ENCODE measurements at places on chromosomes 3 and 15.

GRCh38 chr3:157347577-157348303 lies 88.9 kb upstream of the PTX3 start:
- DNase-seq: no peak

- peak; percentile 20 for DNase-seq
Observed at GRCh38 chr15:89783111-89783860, 7.2 kb downstream of the MESP2 start.

- no peak for DNase-seq
Observed at GRCh38 chr3:9525078-9525477, 28.5 kb downstream of the LHFPL4 start.

GRCh38 chr3:189630767-189631372 lies 319 bp upstream of the TP63 start:
- no peak for DNase-seq

- DNase-seq: no peak
Observed at GRCh38 chr15:26125664-26126063, 262.5 kb upstream of the ATP10A start.

- DNase-seq: no peak
Observed at GRCh38 chr3:78825118-78825857, 942.5 kb downstream of the ROBO1 start.

GRCh38 chr3:31804251-31805051 lies 176.6 kb downstream of the OSBPL10 start:
- DNase-seq: no peak

DNA sequence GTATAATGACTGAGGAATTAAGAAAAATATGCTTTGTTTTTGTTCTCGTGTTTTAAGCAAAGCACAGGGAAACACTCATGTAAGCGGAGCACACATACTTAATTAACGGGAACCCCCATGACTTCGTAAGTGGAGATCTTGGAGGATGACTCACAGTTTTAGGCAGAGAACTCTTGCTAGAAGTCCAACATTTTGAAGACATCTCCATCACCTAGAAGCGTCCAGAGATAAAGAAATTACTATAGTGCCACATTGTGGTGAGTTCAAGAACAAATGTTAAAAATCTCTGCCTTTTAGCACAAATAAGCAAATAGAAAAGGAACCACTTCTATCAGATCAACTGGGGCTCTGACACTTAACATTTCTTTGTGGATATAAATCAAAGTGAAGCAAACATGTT lies 194.1 kb upstream of the ARHGEF26 start:
- DNase-seq: peak; percentile 89

- no peak for DNase-seq
Observed at GRCh38 chr3:140602781-140603180, 75.1 kb upstream of the TRIM42 start.

DNA sequence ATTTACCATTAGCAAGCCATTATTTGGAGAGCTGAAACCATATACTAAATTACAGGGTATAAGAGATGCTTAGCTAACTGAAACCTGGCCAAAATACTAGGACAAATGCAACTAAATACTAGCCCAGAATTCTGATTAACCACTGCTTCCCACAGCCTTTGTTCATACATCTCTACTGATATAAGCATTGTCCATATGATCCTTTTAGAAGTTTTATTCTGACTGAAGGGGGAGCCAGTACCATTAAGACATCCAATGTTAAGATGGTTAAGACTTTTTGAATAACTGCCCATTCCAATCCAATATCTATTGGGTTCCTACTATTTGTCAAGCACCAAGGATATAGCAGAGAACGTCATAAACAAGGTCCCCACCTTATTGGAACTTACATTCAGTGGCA lies 421.3 kb downstream of the FOXP1 start:
- DNase-seq: no peak

DNA sequence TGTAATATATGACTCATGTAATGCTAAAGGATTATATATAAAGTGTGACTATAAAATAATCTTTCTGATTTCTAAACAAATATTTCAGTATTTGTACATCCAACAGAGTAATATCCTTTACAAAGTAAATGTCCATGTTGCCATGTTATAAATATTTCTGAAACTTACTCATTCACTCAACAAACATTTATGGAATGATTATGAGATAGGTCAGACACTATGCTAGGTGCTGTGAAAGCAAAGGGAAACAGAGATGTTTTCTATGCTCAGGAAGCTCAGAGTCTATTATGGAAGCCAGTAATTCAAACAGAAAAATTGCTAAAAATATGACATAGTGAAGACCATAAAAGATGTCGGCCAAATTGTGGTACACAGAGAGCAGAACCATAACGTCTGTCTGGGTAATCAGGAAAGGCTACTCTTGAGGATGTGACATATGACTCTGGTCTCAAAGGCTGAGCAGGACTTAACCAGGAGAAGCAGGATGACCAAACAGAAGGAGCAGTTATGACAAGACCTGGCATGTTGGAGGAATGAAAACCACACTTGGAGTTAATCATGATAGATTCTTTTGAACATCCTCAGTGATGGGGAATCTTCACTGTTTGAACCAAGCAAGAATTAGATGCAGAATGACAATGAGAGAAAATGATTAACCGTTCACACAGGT lies 39.0 kb upstream of the MYO5C start:
- DNase-seq: peak; percentile 54

DNA sequence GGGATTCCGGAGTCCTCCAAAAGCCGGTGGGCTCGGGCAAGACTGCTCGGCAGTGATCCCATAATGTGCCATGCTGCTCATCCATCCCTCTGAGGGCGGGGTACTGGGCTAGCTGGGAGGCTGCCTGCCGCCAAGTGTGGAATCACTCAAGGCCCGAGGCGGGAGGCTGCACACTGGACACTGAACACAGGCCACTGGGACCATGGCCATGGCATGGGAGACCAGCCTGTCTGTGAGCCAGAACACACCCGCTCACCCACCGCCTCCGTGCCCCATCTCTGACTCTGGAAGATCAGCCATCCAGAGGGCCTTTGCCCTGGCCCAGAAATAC lies 1.4 kb downstream of the C3orf22 start:
- no peak for DNase-seq

DNA sequence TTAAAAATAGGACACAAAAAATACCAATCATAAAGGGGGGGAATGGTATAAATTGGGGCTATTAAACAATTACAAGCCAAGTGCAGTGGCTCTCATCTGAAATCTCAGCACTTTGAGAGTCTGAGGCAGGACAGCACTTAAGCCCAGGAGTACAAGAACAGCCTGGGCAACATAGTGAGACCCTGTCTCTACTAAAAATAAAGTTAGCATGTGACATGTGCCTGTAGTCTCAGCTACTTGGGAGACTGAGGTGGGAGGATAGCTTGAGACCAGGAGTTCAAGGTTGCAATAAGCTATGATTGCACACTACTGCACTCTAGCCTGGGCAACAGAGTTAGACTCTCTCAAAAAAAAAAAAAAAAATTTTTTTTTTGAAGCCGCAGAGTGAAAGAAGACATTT lies 23.8 kb upstream of the GABPB1 start:
- no peak for DNase-seq

DNA sequence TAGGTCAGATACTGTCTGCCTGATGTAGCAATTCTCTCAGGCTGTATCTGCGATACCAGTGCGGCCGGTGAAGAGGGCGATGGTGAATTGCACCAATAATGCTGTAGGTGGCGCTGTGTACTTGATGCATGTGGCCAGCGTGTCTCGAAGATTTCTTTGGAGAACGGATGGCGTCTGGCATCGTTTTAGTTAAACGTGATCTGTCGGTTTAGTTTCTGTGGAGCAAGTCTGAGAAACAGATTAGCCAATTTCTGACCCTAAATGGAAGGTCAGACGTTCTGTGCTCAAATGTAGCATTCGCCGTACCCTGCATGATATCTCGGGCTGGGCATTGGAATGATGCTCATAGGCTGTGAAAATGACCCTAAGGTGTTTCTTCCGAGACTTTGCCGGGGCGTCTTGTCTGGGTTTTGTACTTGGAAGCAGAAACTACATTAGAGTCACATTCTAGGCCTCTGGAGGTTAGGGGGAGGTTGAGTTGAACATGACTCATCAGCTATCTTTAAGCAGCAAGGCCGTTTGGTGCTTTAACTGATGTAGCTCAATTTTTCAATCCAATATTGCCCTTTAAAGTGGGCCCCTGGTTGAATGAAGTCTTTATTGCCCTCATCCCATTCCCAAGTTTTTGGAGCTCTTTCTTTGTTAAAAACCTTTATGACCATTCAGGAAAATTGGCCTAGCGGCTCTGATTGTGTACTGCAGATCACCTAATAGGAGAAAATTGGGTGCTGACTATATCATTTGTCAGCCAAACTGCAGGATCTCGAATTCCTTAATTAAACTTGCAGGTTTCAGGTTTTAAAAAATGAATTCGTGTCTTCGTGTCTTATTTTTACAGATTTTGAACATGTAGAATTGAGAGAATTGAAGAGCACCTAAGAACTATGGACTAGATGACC lies 80.0 kb downstream of the SQOR start:
- DNase-seq: peak; percentile 65

DNA sequence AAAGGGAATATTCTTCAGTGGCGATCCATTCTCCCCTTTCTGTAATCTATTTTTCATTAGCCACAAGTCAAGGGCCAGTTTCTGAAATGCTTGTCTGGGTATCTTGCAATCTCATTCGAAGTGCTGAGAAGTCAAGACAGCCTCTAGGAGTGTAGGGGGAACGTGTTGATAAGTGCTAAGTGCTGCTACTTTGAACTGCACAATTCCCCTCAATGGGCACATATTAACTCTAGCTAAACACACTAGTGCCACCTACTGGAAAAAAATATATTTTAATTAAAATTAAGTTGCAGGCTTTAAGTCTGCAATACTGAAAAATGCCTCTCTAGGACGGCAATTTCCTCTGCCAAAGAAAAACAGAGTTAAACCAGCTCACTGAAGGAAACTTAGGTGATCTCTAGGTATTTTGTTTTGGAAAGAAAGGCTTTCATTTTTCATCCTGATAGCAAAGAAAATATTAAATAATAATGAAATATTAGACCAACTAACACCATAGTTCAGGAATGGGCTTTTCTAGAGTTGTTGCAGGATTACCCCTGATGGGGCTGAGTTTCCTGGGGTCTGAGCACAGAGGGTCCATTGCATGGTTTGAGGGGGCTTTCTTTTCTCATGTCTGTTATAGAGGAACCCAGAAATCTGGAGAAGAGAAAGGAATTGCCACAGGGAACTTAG lies 181.9 kb upstream of the KBTBD8 start:
- DNase-seq: peak; percentile 64

GRCh38 chr3:172084871-172085556 lies 45.6 kb downstream of the FNDC3B start:
- DNase-seq: no peak

GRCh38 chr15:38662805-38663204 lies 98.2 kb upstream of the RASGRP1 start:
- no peak for DNase-seq

DNA sequence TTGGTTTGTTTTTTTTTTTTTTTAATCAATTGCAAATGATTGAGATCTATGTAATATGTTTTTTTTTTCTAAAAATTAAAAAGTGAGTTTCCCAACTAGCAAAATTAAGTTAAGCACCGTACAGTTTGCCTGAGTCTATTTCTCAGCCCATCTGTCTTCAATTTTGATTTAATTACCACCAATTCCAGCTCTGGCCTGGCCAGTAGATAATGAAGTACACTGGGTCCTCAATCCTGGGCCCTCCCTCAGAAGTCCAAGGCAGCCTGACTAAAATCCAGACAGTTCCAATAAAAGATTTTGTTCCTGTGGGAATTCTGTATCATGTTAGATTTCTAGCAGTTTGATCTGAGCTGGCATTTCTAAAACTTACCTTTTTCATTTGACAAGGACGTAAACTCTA lies 887.2 kb downstream of the NAALADL2 start:
- no peak for DNase-seq

GRCh38 chr3:50607271-50608091 lies 4.1 kb downstream of the CISH start:
- no peak for DNase-seq

GRCh38 chr3:8550611-8551010 lies 49.0 kb downstream of the LMCD1 start:
- DNase-seq: no peak

- no peak for DNase-seq
Observed at GRCh38 chr3:24639481-24640329, 145.1 kb upstream of the THRB start.

GRCh38 chr3:50602595-50603191 lies 8.9 kb downstream of the CISH start:
- no peak for DNase-seq

GRCh38 chr3:106008766-106009165 lies 140.0 kb upstream of the CBLB start:
- no peak for DNase-seq

- DNase-seq: no peak
Observed at GRCh38 chr15:36062357-36062756, 516.4 kb upstream of the DPH6 start.

DNA sequence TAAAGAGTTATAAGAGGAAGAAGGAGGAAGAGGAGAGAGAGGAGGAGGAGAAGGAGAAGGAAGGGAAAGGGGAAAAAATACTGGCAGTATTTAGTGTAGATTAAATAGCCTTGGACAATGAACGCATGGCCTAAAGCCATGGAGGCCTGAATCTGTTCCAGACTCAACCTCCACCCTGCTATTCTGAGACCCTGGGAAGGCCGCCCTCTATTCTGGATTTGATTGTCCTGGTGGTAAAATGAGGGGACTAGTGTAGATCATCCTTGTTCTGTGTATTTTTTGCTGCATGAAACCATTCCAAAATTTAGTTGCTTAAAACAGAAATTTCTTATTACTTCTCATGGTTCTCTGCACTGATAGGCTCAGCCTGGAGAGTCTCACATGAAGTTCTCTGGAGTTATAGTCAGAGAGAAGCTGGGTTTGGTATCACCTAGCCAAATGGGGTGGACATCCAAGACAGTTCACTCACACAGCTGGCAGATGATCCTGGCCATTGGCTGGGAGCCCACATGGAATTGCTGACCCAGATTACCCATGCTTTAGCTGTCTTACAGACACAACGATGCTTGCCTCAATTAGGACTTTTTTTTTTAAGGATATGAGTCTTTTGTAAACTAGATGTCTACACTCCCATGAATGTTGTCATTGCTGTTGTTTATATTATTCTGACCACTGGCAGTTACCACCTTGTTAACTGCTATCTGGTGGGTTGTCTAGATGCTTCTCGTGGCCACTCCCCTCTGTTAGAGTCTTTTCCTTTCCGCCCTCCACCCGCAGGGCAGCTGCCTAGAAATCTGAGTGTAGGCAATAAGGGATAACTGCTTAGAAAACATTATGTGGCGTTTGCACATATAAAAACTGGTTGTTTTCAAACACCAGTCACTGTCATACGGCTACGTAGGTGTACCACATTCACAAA lies 149.9 kb downstream of the SST start:
- DNase-seq: peak; percentile 29

DNA sequence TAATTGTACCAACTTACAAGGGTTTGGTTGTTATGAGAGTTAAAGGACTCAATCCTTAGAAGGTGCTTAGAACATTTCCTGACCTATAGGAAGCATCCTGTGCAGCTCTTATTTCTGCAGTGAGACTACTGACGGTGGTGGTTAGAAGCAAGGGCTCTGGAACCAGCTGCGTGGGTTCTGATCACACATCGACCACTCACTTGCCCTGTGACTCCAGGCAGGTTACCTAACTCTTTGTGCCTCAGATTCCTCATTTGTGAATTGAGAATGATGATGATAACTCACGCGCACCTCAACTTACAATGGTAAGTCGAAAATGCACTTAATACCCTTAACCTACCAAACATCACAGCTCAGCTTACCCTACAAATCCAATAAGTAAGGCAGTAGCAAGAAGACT lies 80.7 kb upstream of the SPATA12 start:
- DNase-seq: no peak
